ENCODE measurements at places on chromosomes 12 and 14.

DNA sequence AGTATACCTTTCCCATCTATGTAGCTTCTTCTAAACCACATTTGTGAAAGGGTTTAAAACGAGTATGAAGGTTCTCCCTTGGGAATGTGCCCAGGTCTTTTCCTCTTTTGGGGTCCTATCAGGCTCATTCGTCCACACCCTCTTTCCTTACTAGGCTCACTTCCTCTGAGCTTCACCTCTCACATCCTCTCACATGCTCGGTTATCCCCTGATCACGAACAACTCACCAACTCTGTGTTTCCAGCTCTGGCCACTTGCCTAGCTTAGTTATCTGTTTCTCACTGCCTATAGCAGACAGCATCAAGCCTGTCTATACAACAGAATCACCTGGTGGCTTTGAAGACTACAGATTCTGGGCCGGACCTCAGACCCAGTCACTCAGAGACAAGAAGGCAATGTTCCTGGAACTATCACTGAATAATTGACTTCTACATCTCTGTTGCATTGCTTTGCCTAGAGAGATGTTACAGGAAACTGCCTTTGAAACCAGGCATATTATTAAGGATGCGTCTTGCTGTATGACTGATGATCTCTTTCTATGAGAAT lies 158.2 kb downstream of the FOXN3 start:
- no peak for DNase-seq

GRCh38 chr12:37666069-37666781 lies 650.3 kb upstream of the ALG10B start:
- no peak for DNase-seq

GRCh38 chr14:101454229-101454628 lies 107.1 kb upstream of the DIO3 start:
- peak; percentile 33 for DNase-seq

DNA sequence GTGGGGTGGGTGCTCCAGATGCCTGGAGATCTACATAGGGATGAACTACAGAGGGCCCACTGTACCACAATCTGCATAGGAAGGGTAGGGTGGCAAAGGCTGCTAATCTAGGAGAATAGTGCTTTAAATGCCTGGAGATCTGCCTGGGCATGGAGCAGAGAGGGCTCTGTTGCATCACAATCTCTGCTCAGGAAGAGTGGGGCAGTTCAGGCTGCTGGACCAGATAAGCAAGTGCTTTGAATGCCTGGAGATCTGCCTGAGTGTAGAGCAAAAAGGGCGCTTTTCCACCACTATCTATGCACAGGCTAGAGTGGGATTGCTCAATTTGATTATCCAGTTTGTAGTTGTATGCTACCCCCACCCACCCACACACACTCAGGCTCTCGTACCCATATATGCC lies 886.3 kb upstream of the SEL1L start:
- DNase-seq = no peak

DNA sequence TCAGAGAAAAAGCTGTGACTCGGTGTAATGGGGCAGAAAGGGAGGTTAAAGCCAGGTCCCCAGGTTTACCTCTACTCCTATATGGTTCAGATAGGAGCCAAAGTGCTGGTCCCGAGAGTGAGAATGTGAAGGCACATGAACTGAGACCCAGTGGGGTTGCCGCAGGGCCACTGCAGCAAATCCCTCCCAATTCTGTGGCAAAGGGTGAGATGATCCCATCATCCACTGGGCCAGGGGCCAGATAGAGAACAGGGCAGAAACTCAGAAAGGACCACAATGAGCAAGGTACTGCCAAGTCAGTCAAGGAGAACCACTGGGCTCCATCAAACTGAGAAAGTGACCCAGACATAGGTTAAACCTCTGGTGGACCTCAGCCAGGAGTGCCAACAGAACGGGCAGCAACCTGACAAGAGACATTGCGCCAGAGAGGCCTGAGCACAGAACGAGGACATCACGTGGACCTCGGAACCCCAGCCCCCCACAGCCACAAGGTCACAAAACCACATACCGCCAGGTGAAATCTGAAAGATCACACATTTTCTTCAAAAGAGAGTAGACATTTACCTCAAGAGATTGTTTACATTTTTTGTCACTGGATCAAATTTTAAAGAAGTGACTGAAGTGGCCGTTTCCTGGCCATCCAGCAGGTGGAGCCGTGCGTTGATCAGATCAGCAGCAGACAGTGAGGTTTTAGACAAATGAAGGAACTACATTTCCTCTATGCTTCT lies 20.5 kb upstream of the ITPR2 start:
- peak; percentile 53 for DNase-seq

DNA sequence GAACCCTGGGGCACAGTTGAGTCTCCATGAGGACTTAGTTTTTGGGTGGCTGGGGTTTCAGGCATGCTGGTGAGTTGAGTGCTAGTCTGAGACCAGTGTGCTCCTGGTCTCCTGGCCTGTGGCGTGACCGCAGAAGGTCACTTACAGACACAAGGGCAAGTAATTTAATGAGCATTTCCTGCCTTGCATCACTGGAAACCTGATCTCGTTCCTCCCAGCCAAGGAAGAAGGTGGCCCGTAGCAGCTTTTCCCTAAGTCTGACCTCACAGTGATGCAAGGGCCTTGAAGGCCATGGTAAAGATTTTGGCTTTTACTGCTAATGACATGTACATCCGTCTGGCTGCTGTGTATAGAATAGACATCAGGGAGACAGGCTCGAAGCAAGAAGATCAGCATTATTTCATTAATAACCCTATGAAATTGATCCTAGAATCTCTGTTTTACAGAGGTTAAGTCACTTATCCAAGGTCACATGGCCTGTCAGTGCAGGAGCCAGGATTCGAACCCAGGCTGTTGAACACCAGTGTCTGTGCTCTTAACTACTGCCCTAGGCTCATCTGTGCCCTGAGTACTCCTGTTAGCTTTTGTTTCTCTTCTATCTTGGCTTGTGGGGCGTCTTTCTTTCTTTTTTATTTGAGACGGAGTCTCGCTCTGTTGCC lies 4.6 kb downstream of the TMEM120B start:
- DNase-seq = peak; percentile 72

DNA sequence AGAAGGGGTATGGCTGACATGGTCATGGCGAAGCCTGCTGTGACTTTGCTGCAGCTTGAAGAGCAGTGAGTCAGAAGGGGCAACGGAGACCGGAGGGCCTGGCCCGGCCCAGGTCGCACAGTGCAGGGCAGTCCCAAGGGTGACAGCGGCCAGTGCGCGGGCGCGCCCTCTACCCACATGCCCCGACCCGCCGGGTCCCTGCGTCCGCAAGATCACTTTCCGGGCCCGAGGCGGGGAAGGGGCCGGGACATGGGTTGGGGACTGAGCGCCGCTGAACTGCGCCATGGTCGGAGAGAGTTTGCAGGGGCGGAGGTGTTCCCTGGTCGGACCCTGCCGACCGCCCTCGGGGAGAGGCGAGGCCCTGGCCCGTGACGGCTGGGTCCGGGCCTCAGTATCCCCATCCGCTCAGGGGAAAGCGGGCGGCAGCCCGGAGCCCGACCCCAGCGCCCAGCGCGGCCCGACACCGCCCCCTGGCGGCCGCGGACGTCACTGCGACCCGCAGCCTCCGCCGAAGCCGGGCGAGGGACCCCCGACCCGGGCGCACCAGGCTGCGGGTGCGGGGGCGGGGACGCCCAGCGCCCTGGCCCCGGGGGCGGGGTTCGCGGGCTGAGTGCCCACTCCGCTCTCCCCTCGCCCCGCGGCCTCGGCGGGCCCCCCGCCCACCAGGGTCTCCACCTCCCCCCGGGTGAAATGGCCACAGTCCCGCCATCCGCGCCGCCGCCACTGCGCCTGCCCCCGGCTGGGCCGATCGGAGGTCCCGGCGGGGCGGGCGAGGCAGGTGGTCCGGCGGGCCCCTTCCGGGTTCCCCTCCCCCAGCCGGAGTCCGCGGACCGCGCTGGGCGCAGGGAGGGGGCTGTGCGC lies 7.2 kb upstream of the ANKRD9 start:
- DNase-seq = no peak

GRCh38 chr14:32366256-32366879 lies 37.3 kb downstream of the AKAP6 start:
- peak; percentile 93 for DNase-seq

DNA sequence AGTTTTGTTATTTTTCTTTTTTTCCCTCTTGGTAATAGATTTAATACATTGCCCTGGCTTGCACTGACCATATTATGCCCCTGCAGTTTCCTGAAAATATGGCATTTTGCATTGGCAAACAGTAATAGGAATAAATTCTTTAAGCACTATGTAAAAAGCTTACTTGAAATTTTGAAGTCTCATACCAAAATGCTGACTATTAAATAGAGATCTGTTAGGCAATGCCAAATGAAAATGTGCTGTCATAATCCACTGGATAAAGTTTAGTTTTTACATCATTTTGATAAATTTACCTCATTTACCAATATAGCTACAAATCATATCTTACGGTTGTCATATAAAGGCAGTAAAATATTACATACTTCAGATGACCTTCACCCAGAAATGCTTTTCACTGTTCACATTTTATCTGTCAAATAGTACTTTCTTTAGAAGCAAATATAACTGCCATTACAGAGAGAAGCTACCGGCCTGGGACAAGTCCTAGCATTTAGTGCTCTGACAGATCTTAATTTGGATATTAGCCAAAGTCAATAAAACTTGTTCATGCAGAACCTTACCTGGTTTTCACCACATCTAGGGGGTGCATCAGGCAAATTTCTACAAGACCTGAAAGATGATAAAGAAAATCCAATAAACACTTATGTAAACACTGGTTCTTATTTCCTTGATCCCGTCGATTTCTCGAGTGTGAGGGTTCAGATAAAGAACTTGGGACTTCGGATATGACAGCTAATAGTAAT lies 212.9 kb downstream of the PAX9 start:
- no peak for DNase-seq

GRCh38 chr14:93033983-93034670 lies 81.6 kb downstream of the ITPK1 start:
- DNase-seq = no peak
